ENCODE measurements at places on chromosomes 1 and 21. TPM values are rescaled to one million over a fixed set of nuclear protein-coding genes. Genes with fewer than 3 reads are reported as not detected.

Gene SEMA6C
- polyA plus RNA-seq: 13.9 TPM

Gene TMEM82
- 14.7 TPM for polyA plus RNA-seq

Gene SPAG17
- polyA plus RNA-seq: 4.4 TPM

Gene ALG14
- 22.5 TPM for polyA plus RNA-seq

Gene LCE2C
- not detected for polyA plus RNA-seq

Gene AADACL4
- polyA plus RNA-seq: not detected

Gene OR2L8
- polyA plus RNA-seq: not detected

Gene DCST2
- 0.40 TPM for polyA plus RNA-seq

Gene TMEM200B
- polyA plus RNA-seq: 11.0 TPM

Gene ALX3
- polyA plus RNA-seq: 0.36 TPM

Gene CFHR1
- polyA plus RNA-seq: 33.1 TPM

Gene CADM3
- polyA plus RNA-seq: 0.77 TPM

Gene S100A1
- 1.3 TPM for polyA plus RNA-seq

Gene OR2G2
- polyA plus RNA-seq: not detected

Gene SLC25A34
- polyA plus RNA-seq: 0.77 TPM

Gene PPFIA4
- polyA plus RNA-seq: 5.2 TPM
